ENCODE measurements at places on chromosomes 12 and 14. TPM values are rescaled to one million over a fixed set of nuclear protein-coding genes. Genes with fewer than 3 reads are reported as not detected.
A peak's percentile ranks its signal among the peaks of the same experiment; 100 is the strongest.

Gene DIO3
- total RNA-seq = not detected

GRCh38 chr12:57446292-57446960 is 8.7 kb upstream of the INHBE start:
- DNase-seq = no peak

Gene CDK2
- 51.4 TPM for total RNA-seq

GRCh38 chr12:92462049-92462448 is 240.7 kb upstream of the PLEKHG7 start:
- peak; percentile 91 for DNase-seq

Gene SARNP
- total RNA-seq = 86.7 TPM

DNA sequence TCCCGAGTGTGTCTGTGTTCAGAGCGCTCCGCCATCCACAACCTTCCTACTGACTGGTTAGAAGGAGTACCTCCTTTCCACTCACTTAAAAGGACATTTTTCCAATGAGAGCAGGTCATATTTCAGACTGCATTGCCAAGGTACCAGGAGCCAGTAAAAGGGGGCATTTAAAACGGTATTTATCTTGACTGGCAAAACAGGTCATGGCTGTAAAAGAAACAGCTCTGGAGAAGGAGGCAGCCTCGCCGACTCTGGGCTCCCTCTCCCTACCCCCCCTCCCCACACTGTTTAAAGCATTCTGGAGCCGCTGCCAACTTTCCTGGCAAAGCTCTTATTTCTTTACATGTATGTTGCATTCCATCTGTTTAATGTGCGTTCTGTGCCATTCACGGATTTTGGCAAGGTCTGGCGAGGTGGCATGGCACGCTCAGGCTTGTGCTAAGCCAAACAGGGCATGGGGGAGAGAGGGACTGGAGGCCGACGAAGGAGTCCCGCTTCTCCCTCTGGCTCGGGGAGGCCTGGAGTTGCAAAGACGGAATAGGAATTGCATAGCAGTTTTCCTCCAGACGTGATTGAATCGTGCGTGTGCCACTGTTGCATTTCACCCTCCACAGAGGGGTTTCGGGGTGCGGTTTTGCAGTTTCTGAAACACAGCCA is 41.2 kb upstream of the MED13L start:
- DNase-seq = no peak

DNA sequence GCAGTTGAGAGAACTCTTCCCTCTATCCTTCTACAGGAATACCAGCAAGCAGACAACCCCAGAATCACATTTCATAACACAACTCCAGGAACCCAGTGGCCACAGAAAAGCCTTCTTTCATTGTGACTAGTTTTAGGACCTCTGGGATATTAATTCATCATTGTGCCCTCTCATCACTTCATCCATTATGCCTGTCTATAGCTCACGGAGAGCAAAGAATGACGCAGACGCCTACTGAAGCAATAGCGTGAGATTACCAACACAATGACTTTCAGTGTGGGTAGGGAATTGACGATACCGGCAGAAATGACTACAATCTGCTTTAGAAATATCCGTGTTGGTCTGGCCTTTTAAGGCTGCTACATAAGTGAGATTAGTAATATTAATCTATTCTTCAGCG is 158.1 kb upstream of the FOXG1 start:
- DNase-seq = no peak

DNA sequence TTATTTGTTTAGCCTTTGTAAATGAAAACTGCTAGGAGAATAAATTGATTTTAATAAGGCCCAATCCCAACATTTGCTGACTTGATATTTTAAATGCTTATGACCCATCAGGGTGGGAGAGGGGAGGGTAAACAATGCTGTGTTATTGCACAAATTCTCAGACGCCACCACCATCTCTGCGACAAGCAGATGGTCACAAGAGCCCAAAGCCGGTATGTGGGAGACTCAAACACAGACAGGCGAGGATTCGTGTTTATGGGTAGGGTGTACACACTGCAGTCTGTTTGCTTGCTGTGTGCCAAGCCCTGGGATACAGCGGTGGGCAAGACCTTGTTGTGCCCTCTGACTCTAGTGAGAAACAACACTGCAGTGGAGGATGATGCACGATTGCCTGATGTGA is 39.2 kb upstream of the PWP1 start:
- DNase-seq = no peak

- DNase-seq = peak; percentile 92
Measured at GRCh38 chr12:132812631-132813305, 15.9 kb downstream of the GOLGA3 start.

GRCh38 chr14:96614481-96614881 is 112.3 kb downstream of the PAPOLA start:
- DNase-seq = no peak

- no peak for DNase-seq
Measured at GRCh38 chr14:63078569-63078968, 33.3 kb upstream of the KCNH5 start.

GRCh38 chr12:116941188-116941587 is 30.4 kb downstream of the FBXW8 start:
- DNase-seq = no peak

- DNase-seq = peak; percentile 8
Measured at GRCh38 chr14:96503306-96503679, 1.1 kb downstream of the PAPOLA start.

- no peak for DNase-seq
Measured at GRCh38 chr14:75013290-75013689, 10.6 kb downstream of the EIF2B2 start.

DNA sequence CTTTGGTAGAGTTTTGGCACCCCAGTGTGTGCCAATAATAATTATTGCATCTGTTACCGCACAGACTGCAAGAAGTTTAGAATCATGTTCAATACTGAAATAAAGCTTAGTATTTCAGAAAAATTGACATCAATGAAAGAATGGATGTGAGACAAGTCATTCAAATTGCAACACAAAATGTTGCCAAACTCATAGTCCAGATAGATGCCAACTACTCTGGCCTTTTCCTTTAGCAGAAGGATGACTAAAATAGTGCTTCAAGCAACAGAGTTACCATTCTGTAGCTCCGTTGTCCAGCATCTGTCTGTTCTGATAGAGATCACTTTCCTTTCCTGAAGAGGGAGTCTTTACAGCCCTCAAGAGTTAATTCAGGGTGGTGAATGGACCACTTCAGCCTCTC is 77.5 kb downstream of the LIN7A start:
- DNase-seq = no peak
